Lower lobe of right lung (tissue), 2 donors: ENCODE measurements at places on chromosomes 12 and 14.

DNA sequence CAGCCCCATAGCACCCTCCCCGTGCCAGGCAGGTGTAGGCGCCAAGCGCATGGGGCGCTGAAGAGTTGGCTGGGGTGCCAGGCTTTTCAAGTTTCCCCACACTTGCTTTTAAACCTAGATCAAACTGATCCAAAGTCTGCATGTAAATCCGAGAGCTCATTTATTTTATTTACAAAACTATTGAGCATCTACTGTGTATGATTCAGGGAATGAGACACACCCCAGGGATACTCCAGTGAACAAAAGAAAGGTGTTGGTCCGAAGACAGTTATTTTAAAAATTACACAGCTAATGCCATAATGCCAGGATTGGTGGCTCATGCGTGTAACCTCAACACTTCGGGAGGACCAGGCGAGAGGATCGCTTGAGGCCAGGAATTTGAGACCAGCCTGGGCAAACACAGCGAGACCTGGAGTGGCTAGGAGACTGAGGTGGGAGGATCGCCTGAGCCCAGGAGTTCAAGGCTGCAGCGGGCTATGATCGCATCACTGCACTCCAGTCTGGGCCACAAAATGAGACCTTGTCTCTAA, 780 bp upstream of the SLC41A2 start:
- peak overlapping the region; percentile 80 for H3K27ac ChIP-seq
- H3K4me1 ChIP-seq = peaks cover 24% of the 10 kb centered on the region
- DNase-seq = no peak
- peaks cover 10% of the 10 kb centered on the region for H3K27me3 ChIP-seq

DNA sequence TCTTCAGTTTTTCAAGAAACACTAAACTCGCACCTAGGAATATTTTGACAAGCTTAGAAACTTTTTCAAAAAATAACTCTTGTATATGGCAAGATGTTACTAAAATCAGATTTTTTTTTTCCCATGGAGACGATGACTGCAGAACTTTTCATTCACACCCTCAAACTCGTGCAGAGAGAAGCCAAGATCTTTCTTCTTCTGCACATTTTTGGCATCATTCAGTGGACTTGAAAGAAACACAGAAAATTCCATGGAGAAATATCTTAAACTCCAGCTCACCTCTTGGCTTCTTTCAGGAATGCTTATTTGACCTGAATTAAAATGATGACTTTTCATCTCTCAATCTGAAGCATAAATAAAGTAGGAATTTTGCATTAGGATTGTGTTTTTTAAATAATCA, 919.4 kb downstream of the NRXN3 start:
- H3K4me3 ChIP-seq = no peak overlapping the region
- no peaks in the 10 kb centered on the region for H3K27me3 ChIP-seq
- peaks cover 7% of the 10 kb centered on the region for H3K4me1 ChIP-seq
- no peak for DNase-seq
- no peaks in the 10 kb centered on the region for H3K36me3 ChIP-seq

DNA sequence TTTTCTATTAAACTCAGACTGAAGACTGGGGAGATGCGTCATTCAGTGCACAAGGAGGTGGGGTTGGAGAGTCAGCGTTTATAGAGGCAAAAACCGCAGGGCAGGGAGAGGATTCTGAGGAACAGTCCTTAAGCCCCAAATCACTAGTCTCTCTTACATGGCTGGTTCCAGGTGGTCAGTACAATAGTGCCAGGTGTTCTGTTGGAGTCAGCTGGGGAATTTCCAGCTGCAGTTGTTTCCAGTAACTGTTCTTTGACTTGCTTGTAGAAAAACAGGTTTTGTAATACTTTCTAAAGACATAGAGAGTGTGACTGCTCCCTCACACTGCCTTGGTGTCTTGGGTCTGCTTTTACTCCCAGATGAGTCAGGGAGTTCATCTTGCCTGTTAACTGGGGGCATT, 192.2 kb downstream of the TMTC3 start:
- no peaks in the 10 kb centered on the region for H3K36me3 ChIP-seq
- H3K27ac ChIP-seq = no peak overlapping the region
- no peaks in the 10 kb centered on the region for H3K27me3 ChIP-seq
- DNase-seq = no peak

DNA sequence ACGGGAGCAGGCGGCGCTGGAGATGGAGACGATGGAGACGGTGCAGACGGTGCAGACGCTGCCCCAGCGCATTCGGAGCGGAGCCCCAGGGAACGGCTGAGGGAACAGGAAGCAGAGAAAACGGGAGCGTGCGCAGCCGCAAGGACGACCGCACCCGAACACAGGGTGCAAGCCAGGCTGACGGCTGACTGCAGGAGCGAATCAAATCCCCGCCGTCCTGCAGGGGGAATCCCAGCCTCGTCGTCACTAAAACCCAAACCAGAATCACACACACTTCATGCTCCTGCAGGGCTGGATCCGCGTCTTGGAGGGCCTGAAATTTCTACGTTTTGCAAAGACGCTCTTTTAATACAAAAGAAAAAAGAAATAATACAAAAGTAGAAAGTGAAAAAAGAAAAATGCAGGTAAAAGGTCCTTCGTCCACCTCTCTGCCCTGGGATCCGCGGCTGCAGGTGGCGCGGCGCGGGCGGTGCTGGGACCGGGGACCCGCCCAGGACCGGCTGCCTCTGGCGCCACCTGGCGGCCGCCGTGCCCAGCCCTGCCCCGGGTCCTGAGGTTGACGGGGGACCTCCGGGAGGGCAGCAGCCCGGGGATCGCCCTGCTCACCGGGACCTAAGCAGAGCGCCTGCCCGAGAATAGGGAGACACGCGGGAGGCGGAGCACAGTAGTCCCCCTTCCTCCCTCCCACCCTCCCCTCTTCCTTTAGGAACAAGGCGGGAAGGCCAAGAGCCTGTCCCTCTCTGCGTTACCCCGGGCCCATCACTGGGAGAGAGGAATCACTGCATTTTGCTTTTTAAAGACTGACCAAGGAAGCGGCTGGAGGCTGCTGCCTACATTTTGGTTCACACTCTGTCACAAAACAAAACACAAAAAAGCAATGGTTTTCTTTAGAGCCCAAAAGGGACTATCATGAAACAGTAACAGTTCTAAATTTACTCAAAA, 20.1 kb downstream of the STX2 start:
- DNase-seq = peak; percentile 84
- peaks cover 48% of the 10 kb centered on the region for H3K36me3 ChIP-seq
- peaks cover 13% of the 10 kb centered on the region for H3K4me1 ChIP-seq
- H3K27ac ChIP-seq = peak overlapping the region; percentile 58

DNA sequence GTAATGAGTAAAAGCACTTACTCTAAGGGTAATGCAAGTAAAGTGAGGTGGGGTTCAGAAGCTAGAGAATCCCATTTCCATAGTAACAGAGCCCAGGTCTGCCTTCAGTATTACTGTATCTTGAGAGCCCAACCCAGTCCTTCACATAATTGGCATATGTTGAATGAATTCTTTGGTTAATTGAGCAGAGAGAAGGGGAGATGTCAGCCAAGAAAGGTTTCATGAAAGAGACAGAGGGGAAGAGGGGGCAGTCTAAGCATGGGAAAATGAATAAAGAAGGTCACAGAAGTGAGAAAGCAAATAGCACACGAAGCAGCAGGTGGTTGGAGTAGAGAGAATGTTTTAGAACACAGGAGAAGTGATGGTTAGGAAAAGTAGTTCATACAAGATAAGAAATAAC, 371.1 kb downstream of the SEC23A start:
- H3K27me3 ChIP-seq = no peaks in the 10 kb centered on the region
- H3K36me3 ChIP-seq = no peaks in the 10 kb centered on the region
- H3K4me3 ChIP-seq = no peak overlapping the region
- no peak overlapping the region for H3K27ac ChIP-seq
- H3K4me1 ChIP-seq = no peaks in the 10 kb centered on the region

GRCh38 chr12:46670636-46671035, 155.2 kb downstream of the SLC38A4 start:
- no peak overlapping the region for H3K27ac ChIP-seq
- no peak for DNase-seq
- no peaks in the 10 kb centered on the region for H3K36me3 ChIP-seq
- H3K4me3 ChIP-seq = no peak overlapping the region
- H3K4me1 ChIP-seq = no peaks in the 10 kb centered on the region
